Placental pericyte (primary cell): ENCODE measurements at places on chromosomes 3 and 15. TPM values are rescaled to one million over a fixed set of nuclear protein-coding genes. Genes with fewer than 3 reads are reported as not detected.

The TMEM212 gene
- total RNA-seq: not detected in 2 replicates

The ONECUT1 gene
- not detected in 2 replicates for total RNA-seq

The IMPG2 gene
- total RNA-seq: 0.14 and 0.22 TPM in 2 replicates

The TEX9 gene
- total RNA-seq: 0.88 and 2.6 TPM in 2 replicates

The GALNT15 gene
- total RNA-seq: 0.88 and 4.2 TPM in 2 replicates

The CAPN3 gene
- total RNA-seq: 0.88 and 2.0 TPM in 2 replicates

The NEIL1 gene
- total RNA-seq: 0.86 and 1.3 TPM in 2 replicates

The LCTL gene
- not detected in 2 replicates for total RNA-seq

The NECTIN3 gene
- 54.5 and 163 TPM in 2 replicates for total RNA-seq

The ARMC8 gene
- total RNA-seq: 49.5 and 59.0 TPM in 2 replicates

The CAMKV gene
- not detected in 2 replicates for total RNA-seq

The AMIGO3 gene
- total RNA-seq: 2.1 and 2.4 TPM in 2 replicates

The CFAP44 gene
- total RNA-seq: 2.4 and 3.9 TPM in 2 replicates

The IQCB1 gene
- total RNA-seq: 16.4 and 18.6 TPM in 2 replicates

The PIK3R4 gene
- total RNA-seq: 20.4 and 37.2 TPM in 2 replicates

The THBS1 gene
- total RNA-seq: 365 and 5,606 TPM in 2 replicates

The CHRNA5 gene
- 0.66 and 2.0 TPM in 2 replicates for total RNA-seq

The HDGFL3 gene
- 32.2 and 39.2 TPM in 2 replicates for total RNA-seq

The TGM4 gene
- total RNA-seq: not detected in 2 replicates

The GADL1 gene
- total RNA-seq: under 0.01 TPM in 1 of 2 replicates, not detected in the other
